ENCODE measurements at places on chromosomes 4 and X.
A peak's percentile ranks its signal among the peaks of the same experiment; 100 is the strongest.

GRCh38 chrX:24264383-24264782 is 49.5 kb downstream of the SUPT20HL2 start:
- no peak for DNase-seq

GRCh38 chr4:72507167-72507566 is 61.9 kb downstream of the ADAMTS3 start:
- DNase-seq = no peak

GRCh38 chr4:11407551-11407950 is 21.1 kb downstream of the HS3ST1 start:
- no peak for DNase-seq

GRCh38 chr4:37827802-37828321 is 1.4 kb downstream of the PGM2 start:
- no peak for DNase-seq

DNA sequence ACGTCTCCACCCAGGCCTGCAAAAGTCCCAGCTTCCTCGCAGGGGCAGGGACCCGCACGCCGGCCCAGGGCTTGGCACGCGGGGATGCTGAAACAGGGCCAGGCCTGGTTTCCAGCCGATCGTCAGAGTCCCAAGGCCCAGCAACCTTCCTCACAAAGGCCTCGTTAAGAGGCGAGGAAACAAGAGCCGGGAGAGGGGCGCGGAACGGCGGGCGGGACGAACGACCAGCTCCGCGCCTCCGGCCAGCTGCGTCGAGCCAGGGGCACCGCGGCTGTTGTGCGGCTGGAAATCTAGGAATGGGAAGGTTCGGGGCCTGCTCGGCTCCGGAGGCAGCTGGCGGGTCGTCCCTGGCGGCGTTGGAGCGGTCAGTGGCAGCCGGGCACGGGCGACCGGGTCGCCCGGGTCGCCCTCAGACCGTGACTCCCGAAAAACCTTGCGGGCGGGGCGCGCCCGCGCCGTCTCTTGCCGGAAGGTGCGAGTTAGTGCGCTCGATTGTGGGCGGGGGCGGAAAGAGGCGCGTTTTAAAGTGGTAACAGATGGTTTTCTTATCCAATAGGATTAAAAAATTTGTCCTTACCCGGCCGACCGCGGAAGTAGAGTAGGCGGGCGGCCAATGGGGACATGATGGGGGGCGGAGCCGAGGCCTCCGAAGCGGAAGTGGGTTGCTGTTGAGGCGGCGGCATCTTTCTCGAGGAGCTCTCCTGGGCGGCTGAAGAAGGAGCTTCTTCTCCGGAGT is at the start of gene RNF4:
TSS of gene RNF4 (plus strand) at position 651 of the 736 bp plus-strand sequence. CDS start 21,388 bp downstream, outside the sequence.
- DNase-seq = peak; percentile 96

DNA sequence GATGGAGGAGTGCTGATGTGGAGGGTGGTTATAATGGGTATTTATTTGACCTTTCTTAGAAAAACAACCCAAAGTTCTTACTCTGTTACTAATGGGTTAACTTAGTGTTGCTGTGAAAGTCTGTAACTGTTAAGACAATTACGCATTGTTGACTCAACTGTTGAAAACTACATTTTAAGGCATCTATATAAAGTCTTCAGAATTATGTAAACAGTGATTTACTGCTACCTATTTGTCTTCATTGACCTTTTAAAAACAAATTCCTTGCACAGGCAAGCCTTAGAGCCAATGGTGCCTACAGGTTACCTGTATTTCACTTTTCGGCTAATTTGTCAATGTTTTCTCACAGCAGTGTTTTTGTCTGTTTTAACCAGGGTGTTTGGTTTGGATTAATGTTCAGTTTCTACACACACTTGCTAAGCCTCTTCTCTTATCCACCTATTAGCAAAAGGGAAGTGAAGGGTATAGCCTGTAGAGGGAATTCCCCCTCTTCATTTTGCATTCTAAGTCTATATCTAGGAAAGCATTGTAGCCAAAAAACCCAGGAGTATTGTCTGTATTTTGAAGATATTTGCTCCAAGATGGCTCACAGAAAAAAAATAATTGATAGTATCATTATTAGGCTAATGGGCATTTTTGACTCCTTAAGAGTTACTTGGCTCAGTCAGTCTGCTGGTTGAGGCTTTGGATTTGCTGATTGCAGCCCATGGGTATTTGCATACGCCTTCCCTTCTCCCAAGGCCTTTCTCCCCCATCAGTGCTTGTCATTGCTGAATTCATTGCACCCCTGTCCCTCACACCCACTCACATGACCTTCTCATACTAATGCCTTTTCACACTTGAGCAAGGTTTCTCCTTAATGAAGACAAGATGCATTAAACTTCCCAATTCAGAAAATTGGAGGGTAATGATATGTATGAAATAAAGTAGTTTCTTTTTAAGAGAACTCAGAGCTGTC is 30.5 kb downstream of the AFF1 start:
- no peak for DNase-seq

- peak; percentile 65 for DNase-seq
Observed at GRCh38 chrX:34656842-34657725, at the start of gene TMEM47. Gene TMEM47, minus strand, starts transcription at chrX:34657285. Its CDS starts 256 bp downstream, at chrX:34657029.

Data from prostate gland (tissue), 2 donors.